A549 treated with CORT108297 at 1 μM for 4 hours (cell line): ENCODE measurements at places on chromosomes 12 and 14. TPM values are rescaled to one million over a fixed set of nuclear protein-coding genes. Genes with fewer than 3 reads are reported as not detected.

The SRGAP1 gene
- total RNA-seq, result 9.1 to 11.4 TPM (median 10.6 TPM) in 5 replicates

The P2RX2 gene
- total RNA-seq, result not detected in 5 replicates

The KERA gene
- total RNA-seq, result not detected in 5 replicates

The AQP2 gene
- not detected in 5 replicates for total RNA-seq

The E2F7 gene
- total RNA-seq, result 6.6 to 8.4 TPM (median 7.2 TPM) in 5 replicates

The KRT78 gene
- total RNA-seq, result 0.08 to 0.14 TPM (median 0.10 TPM) in 3 of 5 replicates, not detected in the others

The RBP5 gene
- total RNA-seq, result not detected in 5 replicates

The ADCY6 gene
- 11.9 to 16.6 TPM (median 16.2 TPM) in 5 replicates for total RNA-seq

The LRRIQ1 gene
- total RNA-seq, result 0.73 to 1.4 TPM (median 0.89 TPM) in 5 replicates

The CLEC7A gene
- not detected in 5 replicates for total RNA-seq

The TMPRSS12 gene
- not detected in 5 replicates for total RNA-seq

The SNAPC1 gene
- total RNA-seq, result 13.1 to 20.0 TPM (median 14.2 TPM) in 5 replicates

The KRT85 gene
- 0.02 to 0.06 TPM (median 0.05 TPM) in 3 of 5 replicates, not detected in the others for total RNA-seq

The ADAM21 gene
- 0.03 TPM in 1 of 5 replicates, not detected in the others for total RNA-seq

The NAV3 gene
- 10.0 to 16.1 TPM (median 13.1 TPM) in 5 replicates for total RNA-seq

The SDR9C7 gene
- total RNA-seq, result not detected in 5 replicates

The PPP1CC gene
- total RNA-seq, result 128 to 149 TPM (median 144 TPM) in 5 replicates

The KRT80 gene
- total RNA-seq, result 48.5 to 70.6 TPM (median 60.1 TPM) in 5 replicates

The CAPZA3 gene
- total RNA-seq, result not detected in 5 replicates

The TMTC3 gene
- 7.8 to 13.4 TPM (median 11.3 TPM) in 5 replicates for total RNA-seq

The ACOT6 gene
- not detected in 5 replicates for total RNA-seq

The RAB5B gene
- total RNA-seq, result 27.1 to 36.8 TPM (median 34.3 TPM) in 5 replicates

The PRH2 gene
- total RNA-seq, result 0.16 to 0.47 TPM in 2 of 5 replicates, not detected in the others

The ADAMTS20 gene
- not detected in 5 replicates for total RNA-seq

The KRT5 gene
- 0.08 to 0.27 TPM (median 0.21 TPM) in 5 replicates for total RNA-seq

The MBIP gene
- total RNA-seq, result 12.9 to 19.4 TPM (median 15.8 TPM) in 5 replicates

The TMEM30B gene
- 0.12 to 0.27 TPM (median 0.17 TPM) in 5 replicates for total RNA-seq

The DPF3 gene
- 0.11 to 0.22 TPM (median 0.13 TPM) in 5 replicates for total RNA-seq

The USP44 gene
- total RNA-seq, result 0.05 to 0.23 TPM (median 0.13 TPM) in 5 replicates

The ACSS3 gene
- 0.05 to 0.15 TPM (median 0.06 TPM) in 3 of 5 replicates, not detected in the others for total RNA-seq

The NPAS3 gene
- total RNA-seq, result not detected in 5 replicates

The DTD2 gene
- 15.5 to 20.7 TPM (median 17.7 TPM) in 5 replicates for total RNA-seq

The SLC16A7 gene
- total RNA-seq, result 0.08 to 0.20 TPM (median 0.15 TPM) in 5 replicates

The TRHDE gene
- total RNA-seq, result 0.05 to 0.23 TPM (median 0.10 TPM) in 5 replicates

The CCDC88C gene
- total RNA-seq, result 5.3 to 7.2 TPM (median 6.2 TPM) in 5 replicates

The MFAP5 gene
- total RNA-seq, result 0.09 to 0.25 TPM (median 0.14 TPM) in 3 of 5 replicates, not detected in the others

The MANSC4 gene
- total RNA-seq, result not detected in 5 replicates
